ENCODE measurements at places on chromosomes 11 and 22.

DNA sequence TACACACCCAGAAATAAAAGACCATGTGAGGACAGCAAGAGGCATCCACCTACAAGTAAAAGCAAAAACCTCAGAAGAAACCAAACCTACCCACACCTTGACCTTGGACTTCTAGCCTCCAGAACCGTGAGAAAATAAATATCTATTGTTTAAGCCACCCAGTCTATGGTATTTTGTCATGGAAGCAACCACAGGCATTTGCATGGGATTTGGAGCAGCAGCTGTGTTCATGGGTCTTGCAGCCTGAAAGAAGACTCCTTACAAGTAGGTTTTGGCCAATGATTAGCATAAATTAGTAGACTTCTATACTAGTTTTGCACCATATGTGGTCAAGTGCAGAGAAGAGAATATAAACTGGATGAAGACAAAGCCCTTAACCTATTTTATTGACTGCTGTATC is 27.9 kb downstream of the FSHB start:
- DNase-seq = no peak

GRCh38 chr11:12846786-12847615 is 162.1 kb upstream of the RASSF10 start:
- no peak for DNase-seq

- no peak for DNase-seq
Measured at GRCh38 chr22:20782596-20783299, 8.8 kb downstream of the SERPIND1 start.

GRCh38 chr11:76663912-76664440 is 6.6 kb downstream of the LRRC32 start:
- no peak for DNase-seq

GRCh38 chr11:72712841-72713240 is 38.6 kb upstream of the PDE2A start:
- DNase-seq = no peak

DNA sequence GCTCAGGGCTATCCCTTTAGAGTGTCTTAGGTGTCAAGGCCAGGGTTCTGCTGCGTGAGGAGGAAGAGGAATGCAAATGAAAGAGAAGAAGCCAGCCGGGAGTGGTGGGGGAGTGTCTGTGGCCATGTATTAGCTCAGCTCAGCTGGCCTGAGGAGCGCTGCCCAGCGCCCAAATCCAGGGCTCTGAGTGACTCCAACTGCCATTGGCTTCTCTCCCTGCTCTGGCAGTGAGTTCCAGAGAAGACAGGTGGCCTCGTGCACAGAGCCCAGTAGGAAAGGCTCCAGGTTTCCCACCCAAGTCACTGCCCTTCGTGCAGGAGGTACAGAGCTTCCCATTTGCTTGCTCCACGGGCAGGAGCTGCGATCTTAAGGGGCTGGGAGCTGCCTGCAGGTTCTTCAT is 302.0 kb downstream of the KIRREL3 start:
- no peak for DNase-seq

DNA sequence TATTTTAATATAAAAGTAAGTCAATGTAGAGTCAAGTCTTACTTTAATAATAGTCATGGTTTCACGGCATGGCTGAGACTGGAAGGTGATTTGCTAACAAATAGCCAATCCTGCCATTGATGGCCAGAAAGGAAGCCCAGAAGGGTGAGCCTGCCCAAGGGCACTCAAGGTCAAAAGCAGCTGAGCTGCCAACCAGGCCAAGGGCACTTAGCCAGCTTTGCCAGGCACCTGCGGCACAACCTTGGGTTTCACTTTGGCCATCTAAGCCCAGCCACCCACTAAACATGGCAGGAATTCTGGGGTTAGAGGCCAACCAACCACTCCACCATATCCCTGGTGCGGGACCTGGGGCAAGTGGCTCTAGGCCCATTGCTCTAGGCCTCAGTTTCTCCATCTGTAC is 4.2 kb downstream of the LHFPL7 start:
- no peak for DNase-seq

DNA sequence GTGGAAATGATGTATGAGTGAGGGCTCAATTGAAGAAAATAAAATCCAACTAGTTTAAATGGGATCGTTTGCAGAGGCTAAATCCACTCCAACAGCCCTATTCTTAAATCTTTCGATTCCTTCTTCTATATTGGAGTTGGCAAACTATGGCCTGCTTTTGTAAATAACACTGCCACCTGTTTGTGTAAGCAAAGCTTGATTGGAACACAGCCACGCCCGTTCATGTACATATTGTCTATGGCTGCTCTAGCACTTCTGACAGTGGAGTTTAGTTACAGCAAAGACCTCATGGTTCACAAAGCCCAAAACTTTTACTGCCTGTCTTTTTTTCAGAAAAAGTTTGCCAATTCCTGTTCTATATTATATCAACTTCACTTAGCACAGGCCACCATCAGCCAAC is 40.6 kb upstream of the RCN1 start:
- no peak for DNase-seq

GRCh38 chr11:2142762-2143202 is 3.6 kb upstream of the IGF2 start:
- no peak for DNase-seq

DNA sequence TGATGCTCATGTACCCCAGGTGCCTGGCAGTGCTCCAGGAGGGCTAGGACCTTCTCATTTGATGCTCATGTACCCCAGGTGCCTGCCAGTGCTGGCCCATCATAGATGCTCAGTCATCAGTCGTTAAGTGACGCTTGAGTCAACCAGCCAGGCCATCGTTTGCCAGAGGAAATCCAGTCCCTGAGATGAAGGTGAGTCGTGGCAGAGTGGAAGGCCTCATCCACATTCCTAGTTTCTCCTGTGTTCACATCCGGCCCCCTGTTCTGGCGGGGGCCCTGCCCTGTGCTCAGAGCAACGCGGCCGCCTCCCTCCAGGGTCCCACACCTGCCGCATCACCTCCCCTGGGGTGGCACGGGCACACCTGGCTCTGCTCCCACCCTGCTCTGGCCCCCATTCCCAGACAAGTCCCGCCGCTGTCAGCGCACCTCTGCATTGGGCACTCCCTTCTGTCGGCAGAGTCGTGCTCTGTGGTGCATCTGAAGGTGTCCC is 279.9 kb downstream of the BRD1 start:
- DNase-seq = no peak

DNA sequence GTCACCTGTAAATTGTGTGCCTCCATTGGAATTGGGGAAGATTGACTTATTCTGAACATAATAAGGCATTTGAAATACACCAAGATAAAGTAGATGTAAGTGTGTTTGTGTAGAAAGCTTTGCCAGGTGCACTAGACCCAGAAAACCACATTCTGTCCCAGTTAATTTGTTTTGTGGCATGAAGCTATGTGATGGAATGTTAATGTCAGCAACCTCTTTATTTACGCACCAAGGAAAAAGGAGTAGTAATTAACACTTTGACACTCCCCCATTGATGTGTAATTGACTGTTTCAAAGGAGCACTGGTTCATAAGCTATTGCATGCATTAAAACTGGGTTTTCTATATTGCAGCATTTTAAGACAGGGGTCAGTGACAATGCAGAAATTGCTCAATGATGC is 14.3 kb downstream of the EIF3M start:
- DNase-seq = no peak

DNA sequence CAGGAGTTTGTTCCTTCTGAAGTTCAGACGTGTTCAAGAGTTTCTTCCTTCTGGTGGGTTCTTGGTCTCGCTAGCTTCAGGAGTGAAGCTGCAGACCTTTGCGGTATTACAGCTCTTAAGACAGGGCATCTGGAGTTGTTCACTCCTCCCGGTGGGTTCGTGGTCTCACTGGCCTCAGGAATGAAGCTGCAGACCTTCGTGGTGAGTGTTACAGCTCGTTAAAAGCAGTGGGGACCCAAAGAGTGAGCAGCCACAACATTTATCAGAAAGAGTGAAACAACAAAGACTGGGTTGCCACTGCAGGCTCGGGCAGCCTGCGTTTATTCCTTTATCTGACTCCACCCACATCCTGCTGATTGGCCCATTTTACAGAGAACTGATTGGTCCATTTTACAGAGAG is 373.1 kb downstream of the ETS1 start:
- no peak for DNase-seq

DNA sequence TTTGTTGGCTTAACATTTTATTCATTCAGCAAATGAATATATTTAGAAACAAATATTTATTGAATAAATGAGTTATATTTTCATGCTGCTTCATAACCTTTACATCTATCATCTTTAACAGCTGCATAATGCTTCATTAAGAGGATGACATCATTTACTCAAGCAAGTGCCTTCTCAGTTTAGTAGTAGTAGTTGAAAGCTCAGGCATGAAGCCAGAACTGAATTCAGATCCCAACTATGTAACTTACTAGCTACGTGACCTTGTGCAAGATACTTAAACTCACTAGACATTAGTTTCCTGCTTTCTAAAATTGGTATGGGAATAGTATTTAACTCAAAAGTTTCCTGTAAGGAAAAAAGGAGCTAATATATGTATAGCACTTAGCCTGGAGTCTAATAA is 90.3 kb downstream of the TMPRSS5 start:
- DNase-seq = no peak

- no peak for DNase-seq
Measured at GRCh38 chr11:63375434-63375833, 5.8 kb downstream of the SLC22A9 start.

DNA sequence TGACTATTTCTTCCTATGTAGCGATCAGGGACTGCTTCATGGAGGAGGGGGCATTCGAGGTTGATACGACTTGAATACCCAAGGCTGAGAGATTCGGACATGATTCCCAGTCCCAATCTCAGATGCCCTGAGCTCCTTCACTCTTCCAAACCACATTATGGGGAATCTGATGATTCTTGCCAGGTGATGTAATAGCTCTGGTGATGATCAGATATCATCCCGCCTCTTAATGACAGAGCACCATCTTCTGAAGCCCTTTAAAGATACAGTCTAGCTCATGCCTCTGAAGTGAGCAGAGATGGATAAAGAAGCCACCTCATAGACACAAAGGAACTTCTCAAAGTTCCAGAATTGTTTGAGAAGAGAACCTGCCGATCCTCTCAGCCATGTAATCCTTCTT is 8.9 kb upstream of the CLMP start:
- no peak for DNase-seq

GRCh38 chr22:38607680-38608079 is 37.7 kb upstream of the DMC1 start:
- DNase-seq = no peak

DNA sequence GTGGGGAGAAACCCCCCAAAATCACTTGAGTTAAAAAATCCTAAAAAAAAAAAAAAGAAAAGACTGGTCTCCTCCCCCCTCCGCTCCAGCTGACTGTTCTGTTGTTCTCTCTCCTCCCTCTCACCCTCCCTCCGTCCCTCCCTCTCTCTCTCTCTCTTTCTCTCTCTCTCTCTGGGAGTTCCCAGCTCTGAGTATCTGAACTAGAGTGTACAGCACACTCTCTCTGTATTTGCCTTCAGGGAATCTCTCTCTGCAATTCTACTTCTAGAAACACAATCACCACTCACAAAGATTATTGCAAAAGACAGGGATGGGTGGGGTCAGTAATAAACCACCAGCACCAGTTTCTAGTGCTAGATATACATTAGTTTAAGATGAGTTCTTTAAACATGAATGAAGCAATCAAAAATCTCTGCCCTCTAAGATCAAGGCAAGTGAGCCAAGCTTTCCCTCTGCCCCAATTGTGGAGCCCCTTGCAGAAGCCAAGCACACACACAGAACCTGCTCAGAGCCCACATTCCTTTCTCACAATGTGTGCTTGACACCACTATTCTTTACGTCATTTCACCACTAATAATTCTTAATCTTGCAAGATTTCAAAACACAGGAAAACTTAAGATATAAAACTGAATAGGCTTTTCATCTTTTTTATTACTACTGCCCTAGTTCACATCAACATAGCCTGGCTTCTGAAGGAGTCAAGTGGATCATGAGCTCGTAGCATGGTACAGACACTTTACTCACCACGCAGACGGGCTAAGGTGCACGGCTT is 133.5 kb downstream of the RBFOX2 start:
- no peak for DNase-seq

DNA sequence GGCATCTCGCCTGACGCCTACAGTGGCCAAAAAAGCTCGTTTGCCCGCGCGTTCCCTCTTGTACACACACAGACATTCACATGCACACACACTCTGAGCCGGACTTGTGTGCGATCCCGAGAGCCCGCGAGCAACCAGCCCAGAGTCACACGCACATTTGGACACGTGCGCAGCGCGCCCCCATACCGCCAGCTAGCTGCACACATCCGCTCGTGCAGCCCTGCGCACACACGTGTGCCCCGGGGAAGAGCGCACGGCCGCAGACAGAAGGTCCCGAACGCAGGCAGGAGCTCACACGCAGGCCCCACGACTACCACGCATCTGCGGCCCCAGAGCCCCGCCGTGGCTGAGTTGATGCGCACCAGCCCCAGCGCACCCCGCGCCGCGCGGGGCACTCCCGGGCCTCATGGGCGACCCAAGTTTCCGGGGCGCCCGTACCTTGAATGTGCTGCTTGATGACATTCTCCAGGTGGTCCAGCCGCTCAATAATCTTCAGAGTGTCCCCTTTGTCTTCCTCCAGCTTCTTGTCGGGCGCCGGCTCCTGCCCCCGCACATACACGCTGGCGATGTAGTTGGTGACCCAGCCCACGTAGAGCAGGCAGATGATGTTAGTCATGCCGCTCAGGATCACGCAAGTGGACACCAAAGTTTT is 758 bp downstream of the GALNT18 start:
- no peak for DNase-seq

- no peak for DNase-seq
Measured at GRCh38 chr22:38110008-38110862, at the start of gene BAIAP2L2. TSS of gene BAIAP2L2 (minus strand) at chr22:38110684. CDS start at chr22:38110525, 159 bp downstream.

DNA sequence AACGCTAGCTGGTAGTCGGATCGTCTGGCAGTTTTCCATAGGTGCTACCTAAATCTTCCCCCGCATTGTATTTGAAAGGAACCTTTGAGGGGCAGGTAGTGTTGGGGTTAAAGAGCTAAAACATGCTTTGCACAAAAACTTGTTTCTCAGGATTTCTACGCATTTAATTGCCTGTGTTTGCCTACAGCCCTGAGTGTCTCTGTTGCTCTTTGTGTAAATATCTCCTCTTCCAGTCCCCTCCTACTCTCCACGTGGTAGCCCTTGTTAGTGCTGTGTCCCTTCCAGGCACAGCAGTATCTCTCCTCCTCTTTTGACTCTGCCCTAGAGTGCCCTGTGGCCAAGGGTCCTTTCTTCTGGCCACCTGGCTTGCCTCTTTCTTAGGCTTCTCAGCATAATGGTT is 81.7 kb downstream of the BARX2 start:
- no peak for DNase-seq

DNA sequence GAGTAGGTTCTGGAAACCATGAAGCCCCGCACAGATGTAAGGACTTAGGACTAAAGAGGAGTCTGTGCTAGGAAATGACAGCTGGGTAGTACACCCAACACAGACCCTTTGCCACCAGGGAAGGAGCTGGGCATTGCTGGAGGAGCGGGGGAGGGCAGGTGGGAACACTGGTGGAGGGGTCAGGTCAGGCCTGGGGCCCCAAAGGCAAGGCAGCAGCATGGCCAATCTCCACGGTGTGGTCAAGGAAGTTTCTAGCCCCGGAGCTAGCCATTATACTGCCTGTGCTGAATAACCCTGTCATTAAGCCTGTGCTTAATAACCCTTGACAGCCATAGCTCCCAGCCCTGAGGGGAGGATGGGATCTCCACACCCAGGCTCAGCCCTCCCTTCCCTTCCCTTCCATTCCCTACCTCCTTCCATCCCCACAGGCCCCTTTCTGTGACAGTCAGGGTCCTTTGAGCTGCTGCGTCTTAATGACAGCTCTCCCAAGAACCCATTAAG is 2.1 kb downstream of the TMPRSS4 start:
- no peak for DNase-seq
